ENCODE measurements at places on chromosomes 3 and 15.

DNA sequence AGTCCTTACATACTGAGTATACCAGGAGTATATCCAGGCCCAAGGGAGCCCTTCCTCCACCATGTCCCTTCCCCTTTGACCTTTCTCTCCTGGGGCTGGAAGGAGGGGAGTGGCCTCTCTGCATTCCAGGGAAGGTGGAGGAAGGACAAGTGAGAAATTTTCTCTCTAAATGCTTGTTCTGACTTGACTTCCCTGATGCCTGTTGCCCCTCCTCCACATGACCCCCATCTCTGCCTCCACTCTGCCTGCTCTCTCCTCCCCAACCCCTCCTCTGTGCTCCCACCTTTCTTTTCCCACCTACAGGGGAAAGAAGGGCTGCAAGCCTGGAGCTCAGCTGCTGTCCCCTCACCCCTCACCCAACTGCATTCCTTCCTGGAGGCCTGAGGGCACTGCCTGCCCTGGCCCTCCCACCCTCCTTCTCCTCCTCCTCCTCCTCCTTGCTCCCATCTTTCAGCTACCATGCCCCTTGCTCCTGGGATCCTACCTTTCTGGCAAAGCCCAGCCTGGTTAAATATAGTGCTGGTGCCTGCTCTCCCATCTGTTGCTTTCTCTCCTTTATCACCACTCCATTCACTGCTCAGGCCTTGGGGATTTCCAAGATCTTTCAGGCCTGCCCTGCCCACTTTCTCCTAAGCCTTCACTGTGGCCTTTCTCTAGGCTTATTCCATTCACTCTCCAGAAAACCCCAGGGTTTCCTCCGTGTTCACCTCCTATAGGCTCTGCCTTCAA, 8.5 kb upstream of the DAG1 start:
- DNase-seq: no peak

- DNase-seq: no peak
Observed at GRCh38 chr3:9117220-9117619, 132.2 kb downstream of the SRGAP3 start.

DNA sequence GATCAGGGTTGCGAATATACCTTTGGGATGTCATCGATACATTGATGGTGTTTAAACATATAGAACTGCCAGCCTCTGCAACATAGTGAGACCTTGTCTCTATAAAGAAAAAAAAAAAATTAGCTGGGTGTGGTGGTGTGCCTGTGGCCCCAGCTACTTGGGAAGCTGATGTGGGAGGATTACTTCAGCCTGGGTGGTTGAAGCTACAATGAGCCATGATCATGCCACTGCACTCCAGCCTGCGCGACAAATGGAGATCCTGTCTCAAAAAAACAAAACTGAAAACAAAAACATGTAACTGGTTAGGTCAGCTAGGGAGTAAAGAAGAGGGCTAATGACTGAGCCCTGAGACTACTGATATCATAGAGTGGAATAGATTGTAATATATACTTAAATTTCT, 30.7 kb upstream of the MGA start:
- DNase-seq: no peak

GRCh38 chr3:39419742-39420315, 13.3 kb downstream of the RPSA start:
- DNase-seq: no peak

DNA sequence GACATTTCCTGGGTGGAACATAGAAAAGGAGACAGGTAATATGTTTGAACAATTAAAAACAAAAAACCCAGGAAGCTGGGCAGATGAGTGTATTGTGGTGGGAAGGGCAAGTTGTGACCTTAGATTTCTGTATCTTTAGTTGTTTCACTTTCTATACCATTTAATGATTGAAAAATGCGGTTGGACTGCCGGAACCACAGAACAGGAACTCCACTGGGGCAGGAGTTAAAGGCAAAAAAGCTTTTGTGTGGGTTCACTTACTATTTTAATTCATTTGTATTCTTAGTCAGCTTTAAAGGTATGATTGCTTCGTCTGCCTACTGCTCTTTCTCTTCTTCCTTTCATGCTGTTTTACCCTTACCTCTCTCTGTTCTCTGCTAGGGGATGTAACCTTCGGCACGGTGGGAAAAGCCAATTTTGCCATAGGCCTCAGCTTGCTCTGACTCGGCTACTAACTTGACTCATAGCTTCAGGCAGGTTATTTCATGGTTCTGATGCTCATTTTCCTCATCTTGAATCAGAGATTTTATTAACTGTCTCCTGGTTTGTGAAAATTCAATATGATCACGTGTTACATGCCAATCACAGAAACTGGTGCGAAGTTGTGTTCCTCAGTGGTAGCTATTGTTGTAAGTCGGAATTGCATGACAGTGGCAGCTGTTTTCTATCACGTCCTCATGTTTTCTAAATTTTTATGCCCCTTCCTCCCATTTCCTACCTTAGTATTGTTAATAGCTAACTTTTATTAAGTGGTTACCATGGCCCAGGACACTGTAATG, 1.6 kb upstream of the MCTP2 start:
- DNase-seq: peak; percentile 83

GRCh38 chr3:52174896-52175295, 20.7 kb upstream of the POC1A start:
- DNase-seq: no peak

DNA sequence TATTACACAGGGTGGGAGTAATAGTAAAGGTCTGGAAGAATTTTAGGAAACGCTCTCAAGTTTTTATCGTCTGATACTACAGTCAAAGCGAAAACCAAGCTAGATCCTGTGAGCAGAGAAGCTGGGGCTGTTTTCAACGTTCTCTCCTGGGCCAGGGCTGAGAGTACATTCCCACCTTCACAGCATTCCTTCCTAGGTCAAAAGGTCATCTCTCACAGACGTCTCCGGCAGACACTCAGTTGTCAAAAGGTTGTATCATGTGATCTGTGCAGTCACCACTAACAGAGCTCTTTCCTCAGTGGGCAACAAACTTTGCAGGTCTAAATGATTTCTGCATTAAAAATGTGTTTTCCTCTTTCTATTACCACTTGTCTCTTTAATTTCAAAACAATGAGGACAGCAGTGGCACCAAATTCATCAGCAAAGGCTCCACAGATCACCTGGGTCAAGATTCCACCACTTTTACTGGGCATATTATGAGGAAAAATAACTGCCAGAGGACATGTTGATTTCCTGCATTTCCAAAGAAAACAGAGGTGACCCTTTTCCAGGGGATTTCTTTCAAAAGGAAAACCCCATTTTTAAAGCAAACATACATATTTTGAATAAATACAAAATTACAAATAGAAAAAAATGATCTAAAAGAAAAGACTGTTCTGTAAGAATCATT, 41.9 kb downstream of the MEIS2 start:
- no peak for DNase-seq

GRCh38 chr15:62378772-62379498, 213.8 kb upstream of the C2CD4B start:
- DNase-seq: no peak

DNA sequence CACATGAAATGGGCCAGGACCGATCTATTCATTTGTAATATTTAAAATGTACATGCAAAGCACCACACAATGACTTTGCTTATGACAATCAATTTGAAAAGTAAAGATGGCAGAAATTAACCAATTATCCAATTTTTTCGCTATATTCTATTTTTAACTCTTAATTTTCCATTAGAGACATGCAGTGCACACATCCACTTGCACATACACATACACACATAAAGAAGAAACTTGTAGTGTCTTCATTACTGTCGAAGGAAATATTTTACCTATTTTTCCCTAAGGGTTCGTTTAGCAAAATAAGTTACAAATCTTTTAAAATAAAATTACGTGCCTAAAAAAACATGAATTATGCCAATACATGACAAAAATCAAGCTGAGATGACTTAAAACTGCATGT, 194.3 kb upstream of the MDFIC2 start:
- DNase-seq: no peak

- DNase-seq: no peak
Observed at GRCh38 chr3:53613125-53613524, 118.7 kb downstream of the CACNA1D start.

DNA sequence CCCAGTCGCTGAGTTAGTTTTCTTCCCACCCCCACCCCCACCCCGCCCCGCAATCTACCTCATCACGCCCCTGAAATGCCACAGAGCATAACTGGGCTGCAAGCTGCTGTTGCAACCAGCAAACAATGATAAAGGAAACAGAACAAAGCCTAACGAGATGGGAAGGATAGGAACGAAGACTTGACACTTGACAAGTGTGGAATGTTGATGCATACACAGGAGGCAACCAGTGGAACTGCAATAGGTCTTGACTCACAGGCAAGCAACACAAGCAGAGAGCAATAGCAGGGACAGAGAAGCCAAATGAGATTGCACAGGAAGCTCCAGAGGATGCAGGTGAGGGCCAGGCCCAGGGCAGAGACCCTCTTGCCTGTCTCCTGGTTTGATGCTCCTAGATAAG, 225.9 kb downstream of the IGSF11 start:
- no peak for DNase-seq

DNA sequence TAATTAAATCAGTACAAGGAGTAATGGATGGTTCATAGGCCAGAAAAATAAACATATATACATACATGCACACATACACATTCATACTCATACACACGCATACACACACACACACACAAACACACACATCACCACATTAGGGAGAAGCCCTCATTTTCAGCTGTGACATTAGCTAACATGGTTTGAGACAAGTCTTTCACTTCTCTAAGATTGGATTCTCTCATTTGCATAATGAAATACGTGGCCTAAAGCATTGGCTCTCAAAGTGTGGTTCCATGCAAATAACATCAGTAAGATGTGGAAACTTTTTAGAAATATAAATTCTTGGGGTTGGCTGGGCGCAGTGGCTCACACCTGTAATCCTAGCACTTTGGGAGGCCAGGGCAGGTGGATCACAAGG, 452.6 kb downstream of the TAFA4 start:
- no peak for DNase-seq

DNA sequence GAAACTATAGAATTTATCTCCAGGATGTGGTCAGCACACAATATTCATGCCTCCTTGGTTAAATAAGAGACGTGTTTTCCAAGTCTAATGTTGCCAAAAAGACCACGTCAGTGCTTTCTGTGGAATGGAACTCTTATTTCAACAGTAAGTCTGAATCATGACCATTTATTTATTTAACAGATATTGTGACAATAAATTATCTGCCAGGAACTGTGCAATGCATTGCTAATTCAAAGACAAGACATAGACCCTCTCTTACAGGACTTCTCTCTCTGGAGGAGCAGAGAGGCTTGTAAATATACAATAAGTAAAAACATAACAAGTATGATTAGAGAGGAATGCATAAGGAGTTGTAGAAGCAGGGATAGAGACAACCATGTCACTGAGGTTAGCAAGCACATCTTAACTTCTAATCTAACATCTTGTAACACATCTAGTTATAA, 227.5 kb downstream of the DTWD1 start:
- no peak for DNase-seq

- DNase-seq: no peak
Observed at GRCh38 chr15:59642351-59642750, 15.0 kb downstream of the GTF2A2 start.

- DNase-seq: no peak
Observed at GRCh38 chr3:125401402-125401801, 26.3 kb upstream of the ZNF148 start.

DNA sequence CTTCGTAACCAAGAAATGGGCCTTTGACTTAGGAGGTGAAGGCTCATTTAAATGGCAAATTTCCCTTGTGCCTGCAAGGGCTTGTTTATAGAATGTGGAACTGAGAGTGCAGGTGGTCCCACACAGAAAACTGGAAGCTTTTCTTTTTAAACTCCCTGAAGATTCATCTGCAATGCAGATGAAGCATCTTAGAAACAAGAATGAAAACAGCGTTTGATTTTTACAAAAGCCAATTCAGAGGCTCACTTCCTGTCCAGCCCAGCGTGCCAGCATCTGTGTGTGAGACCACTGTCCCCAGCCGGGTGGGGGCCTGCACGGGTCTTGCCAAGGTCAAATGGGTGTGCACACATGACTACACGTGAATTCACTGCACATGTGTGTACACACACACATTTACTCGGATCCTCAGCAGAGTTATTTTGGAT, 94.7 kb downstream of the LINGO1 start:
- DNase-seq: no peak

GRCh38 chr15:70243686-70244540, 146.2 kb upstream of the TLE3 start:
- no peak for DNase-seq

DNA sequence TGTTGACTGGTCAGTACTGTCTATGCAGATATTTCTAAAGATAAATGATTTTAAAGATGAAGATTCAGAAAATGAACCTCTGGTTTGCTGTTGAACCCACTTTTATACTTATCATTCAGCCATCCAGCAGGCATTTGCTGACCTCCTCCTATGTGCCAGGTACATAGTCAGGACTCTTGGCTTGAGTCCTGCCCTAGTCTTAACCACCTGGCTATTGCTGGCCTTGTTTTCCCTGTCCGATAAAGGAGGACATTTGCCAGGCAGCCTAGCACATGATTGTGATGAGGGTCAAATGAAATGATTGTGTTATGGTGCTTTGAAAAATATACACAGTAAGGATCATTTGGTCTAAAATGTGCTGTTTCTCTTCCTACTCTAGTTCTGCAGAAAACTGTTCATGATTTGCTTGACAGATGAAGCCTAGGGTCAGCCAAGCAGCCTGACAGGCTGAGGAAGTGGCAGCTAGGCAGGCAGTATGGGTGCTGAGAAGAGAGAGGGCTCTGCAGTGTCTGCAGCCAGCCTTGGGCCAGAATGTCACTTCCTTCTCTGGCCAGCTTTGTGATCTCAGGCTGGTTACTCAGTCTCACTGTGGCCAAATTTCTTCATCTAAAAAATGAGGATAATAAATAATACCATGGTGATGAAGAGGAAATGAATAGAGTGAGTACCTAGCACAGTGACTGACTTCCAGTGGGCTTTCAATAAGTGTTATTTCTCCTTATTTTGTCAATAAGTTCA, 13.8 kb downstream of the EXOSC7 start:
- no peak for DNase-seq

DNA sequence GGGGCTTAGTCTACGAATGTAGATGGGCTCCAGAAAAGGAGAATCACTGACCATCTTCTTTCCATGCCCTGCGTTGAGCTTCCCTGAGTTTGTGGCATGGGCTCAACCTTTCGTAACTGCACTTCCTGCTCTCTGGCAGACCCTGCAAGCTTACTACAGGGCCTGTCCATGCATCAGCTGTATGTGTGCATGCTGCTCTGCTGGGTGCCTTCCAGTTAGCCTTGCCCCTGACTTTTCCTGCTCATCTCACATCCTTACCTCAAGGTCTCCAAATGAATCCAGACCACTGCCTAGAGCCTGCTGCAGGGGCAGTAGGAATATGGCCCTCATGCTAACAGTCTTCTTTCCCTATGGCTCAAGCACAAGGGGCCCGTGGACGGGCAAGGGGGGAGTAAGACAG, 2.0 kb upstream of the TF start:
- no peak for DNase-seq

GRCh38 chr3:154244644-154245043, 79.6 kb downstream of the DHX36 start:
- no peak for DNase-seq
